ENCODE measurements at places on chromosomes 1 and 21.

DNA sequence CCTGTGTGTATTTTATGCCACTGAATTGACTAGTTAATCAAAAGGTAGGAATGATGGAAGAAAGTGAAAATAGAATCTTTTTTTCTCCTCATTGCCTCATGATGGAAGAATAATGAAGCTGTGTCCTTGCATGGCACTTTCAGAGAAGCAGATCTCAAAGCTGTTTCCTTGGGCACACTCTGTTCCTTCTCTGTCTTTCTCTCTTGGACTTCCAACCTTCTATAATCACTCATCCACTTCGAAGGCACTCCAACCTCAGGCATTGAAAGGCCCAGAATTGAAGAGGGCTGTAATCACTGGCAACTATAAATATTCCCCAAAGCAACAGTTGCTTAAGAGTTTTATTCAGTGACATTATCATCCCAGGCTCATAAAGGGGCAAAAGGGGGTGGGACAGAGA is 31.1 kb upstream of the DNASE2B start:
- DNase-seq: no peak

DNA sequence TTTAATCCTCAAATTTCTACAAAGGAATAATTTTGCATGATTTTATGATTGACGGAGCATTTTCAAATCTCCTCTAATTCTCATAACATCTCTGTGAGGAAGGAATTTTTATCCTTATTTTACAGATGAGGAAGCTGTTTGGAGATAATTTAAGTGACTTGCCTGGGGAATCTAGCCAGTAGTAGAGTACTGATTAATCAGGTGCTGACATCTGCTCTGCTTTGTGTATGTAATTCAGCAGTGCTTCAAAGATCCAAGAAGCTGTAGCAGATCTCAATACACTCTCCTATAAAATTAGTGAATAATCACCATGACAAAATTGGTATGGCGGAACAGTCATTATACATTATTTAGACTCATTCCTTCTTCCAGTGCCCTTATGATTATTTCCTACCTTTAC is 46.0 kb downstream of the DPH5 start:
- no peak for DNase-seq

- no peak for DNase-seq
Measured at GRCh38 chr1:182806015-182806678, 16.6 kb downstream of the NPL start.

GRCh38 chr21:38908537-38908936 is 102.8 kb downstream of the ETS2 start:
- DNase-seq: no peak

- no peak for DNase-seq
Measured at GRCh38 chr1:202243006-202243405, 49.4 kb downstream of the LGR6 start.

DNA sequence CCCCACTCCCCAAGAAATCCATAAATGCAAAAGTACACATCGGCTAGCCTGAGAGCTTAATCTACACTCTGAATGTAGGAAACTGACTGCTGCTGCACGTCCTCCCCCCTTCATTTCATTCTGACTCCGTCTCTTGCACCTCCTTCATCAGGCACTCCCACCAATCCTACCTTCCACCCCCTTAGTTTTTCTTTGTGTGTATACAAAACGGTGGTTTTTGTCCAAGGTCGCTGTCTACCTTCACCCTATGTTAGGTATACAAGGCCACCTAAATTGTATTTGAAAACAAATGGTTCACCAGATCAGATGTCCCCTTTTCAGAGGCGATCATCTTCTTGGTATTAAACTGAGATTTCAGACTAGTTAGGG is 1.9 kb downstream of the WDR26 start:
- peak; percentile 55 for DNase-seq

GRCh38 chr1:42913426-42914091 is 45.1 kb downstream of the SLC2A1 start:
- DNase-seq: peak; percentile 83

GRCh38 chr1:78667939-78668338 is 18.3 kb downstream of the IFI44 start:
- DNase-seq: no peak

- DNase-seq: no peak
Measured at GRCh38 chr1:59323879-59324278, 27.0 kb downstream of the FGGY start.

- DNase-seq: no peak
Measured at GRCh38 chr1:13820456-13820855, 120.5 kb downstream of the PRDM2 start.

DNA sequence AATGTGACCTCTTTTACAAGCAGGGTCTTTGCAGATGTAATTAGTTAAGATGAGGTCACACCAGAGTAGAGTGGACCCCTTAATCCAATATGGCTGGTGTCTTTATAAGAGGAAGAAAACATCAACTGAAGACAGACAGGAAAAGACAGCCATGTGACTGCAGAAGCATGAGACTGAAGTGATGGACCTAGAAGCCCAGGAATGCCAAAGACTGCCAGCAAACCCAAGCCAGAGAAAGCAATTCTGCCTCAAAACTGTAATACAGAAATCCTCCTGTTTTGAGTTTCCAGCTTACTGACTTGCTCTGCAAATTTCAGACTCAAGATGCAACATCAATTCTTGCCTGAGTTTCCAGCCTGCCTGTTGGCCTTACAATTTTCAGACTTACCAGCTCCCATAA is 17.3 kb downstream of the ENAH start:
- DNase-seq: no peak

GRCh38 chr1:32474954-32475353 is 10.1 kb downstream of the ZBTB8B start:
- no peak for DNase-seq

DNA sequence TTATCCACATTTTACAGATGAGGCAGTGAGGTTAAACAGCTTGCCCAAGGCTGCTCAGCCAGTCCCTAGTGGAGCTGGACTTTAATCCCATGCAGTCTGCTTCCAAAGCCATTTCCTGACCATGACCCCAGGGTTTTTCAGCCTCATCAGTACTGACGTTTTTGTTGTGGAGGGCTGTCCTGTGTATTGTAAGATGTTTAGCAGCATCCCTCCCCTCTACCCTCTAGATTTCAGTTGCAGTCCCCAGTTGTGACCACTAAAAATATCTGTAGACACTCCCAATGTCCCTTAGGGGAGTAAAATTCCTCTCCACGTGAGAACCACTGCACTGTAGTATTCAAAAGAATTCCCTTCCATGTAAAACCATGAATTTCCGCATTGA is 30.2 kb upstream of the C1orf105 start:
- DNase-seq: no peak

DNA sequence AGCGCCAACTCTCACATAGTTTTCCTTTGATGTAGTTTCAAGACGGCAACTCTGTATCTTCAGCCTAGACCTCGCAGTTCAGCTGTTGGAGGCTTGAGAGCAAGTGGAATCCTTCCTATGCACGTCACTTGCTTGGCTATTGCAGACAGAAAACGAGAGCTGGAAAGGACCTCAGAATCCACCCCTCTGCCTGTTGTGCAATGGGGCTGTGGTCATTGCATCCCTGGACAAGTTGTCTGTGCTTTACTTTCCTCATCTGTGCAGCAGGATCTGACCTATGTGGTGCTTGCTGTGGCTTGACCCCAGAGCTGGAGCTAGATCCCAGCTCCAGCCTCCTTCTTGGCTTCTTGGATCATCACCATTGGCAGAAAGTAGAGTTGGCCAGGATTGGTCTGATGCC is 50.0 kb upstream of the IGSF21 start:
- DNase-seq: no peak

GRCh38 chr1:27406362-27406680 is 13.9 kb downstream of the GPR3 start:
- DNase-seq: no peak

DNA sequence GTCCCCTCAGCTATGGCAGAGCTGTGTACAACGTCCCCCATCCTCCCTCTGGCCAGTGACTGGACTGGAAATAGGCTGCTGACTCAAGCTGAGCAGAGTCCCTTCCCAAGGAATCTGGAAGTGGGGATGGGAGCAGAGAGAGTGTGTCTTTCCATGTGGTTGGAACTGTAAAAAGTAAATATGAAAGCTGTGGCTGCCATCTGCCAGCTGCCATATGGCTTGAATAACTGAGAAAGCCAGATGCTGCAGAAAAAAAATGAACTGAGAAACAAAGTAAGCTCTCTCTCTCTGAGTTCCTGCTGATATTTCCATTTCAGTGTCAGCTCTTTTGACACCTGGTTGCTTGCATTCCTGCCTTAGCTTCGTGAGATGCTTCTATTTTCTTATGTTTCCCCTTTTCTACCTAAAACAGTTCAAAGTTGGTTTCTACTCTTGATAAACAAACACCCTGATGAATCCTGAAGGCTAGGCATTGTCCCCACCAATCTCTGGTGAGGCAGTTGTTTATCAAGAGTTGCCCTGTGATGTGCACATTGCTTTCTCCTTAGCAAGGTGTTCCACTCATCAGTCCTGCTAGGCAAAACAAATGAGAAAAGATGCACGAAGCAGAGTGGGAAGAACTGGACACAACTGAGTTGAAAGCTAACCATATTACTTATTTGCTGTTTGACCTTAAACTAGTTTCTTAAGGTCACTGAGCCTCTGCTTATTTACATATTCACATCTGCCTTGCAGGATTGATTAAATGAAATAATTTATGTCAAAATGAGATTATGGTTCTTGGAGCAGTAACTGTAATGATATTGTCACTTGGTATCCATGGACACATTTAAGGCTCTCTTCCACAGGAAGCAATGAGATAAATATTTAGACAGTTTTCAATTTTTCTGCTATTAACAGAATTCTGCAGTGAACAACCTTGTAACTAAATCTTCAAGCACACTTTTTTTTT is 16.6 kb upstream of the DR1 start:
- no peak for DNase-seq

GRCh38 chr1:195979646-195980045 is 628.6 kb downstream of the KCNT2 start:
- no peak for DNase-seq

DNA sequence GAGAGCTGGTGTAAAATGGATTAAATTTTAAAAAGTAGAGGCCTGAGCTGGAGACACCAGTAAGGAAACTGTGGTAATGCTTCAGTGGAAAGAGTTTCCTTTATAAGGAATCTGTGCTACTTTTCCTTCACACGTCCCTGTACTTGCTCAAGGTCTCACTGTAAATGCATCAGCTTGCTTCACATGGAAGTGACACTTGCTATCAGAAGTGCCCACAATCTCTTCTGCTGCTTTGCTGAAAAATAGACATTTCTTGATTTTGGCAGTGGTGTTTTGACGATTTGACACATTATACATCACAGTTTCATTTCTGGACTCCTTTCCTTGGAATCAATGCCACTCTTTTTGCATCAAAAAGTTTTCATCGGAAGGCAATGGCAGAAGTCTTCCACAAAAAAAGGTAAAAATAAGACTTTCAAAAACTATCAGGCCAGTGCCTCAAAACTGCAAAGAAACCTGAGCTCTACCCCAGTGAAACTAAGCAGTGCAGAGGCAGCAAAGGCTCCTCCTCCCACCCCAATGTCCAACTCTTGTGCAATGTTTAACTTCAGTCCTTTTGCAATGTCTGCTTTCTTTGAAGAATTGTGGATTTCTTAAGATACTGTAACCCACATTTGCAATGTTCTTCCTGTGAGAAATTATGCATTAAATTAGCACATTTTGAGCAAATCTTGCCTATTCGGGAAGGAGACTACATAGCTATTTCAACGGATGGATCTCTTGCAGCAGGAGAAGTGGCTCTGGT is 18.4 kb upstream of the TSPAN2 start:
- no peak for DNase-seq

GRCh38 chr1:11187494-11187893 is 1.7 kb upstream of the ANGPTL7 start:
- no peak for DNase-seq

DNA sequence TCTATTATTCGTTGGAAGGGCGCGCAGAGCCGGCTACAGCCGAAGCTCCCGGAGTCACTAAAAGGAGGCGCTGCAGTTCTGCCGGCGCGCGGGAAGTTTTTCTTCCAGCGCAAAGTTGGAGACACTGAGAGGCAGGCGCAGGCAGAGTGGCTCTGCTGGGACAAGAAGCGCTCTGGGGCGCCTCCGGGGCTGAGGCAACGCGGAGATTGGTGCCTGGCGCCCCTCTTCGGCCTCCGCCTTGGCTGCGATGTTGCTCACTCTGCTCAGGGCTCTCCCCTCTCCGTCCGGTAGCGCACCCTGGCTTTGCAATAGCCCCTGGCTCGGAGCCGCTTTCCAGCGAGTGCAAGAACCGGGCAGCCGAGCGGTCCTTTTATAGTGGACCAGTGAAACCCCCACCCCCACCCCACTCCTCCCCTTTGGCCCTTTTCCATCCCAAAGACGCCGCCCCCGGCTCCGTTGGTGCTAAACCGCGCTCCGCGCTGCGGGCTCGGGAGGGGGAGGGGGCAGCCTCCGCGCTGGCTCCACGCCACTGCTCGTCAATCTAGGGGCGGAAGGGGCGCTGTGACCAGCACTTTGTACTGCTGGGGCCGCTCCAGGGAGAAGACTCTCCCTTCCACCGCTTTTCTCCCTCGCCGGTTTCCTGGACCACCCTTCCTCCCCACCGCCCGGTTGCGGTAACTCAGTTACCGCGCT is at the start of gene ADAMTS1:
Gene ADAMTS1 (minus strand): TSS at position 344 of the 693 bp plus-strand sequence. CDS start 455 bp downstream, outside the sequence.
- no peak for DNase-seq

DNA sequence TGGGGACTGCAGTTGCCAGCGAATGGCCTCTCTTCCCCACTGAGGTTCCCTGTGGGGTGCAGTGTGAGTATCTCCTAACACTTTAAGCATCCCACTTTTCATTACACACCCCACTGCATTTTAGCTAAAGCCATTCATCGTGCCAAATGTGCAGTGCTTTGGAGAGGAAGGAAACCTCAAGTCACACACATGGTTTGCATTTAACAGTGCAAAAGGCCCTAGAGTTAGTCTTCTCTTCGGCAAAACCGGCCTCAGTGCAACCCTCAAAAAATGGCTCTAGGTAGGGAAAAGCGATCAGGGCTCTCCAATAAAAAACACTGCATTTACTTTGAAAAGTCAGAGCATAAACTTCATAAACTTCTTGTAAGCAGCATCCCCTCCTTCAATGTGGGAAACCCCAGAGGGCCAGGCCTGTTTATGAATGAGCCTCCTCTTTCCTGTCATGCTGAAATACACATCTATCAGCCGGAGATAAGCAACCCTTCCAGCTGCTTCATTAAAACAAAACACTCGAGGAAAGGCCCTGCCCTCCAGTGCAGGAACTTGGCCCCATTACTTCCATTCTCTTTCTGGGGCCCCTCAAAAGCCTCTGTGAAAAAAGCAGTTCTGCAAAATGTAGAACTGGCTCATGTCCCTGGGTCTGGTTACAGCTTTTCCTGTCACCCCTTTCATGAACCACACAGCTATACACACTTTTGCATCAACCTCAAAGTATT is 184.0 kb downstream of the CDC7 start:
- DNase-seq: no peak

DNA sequence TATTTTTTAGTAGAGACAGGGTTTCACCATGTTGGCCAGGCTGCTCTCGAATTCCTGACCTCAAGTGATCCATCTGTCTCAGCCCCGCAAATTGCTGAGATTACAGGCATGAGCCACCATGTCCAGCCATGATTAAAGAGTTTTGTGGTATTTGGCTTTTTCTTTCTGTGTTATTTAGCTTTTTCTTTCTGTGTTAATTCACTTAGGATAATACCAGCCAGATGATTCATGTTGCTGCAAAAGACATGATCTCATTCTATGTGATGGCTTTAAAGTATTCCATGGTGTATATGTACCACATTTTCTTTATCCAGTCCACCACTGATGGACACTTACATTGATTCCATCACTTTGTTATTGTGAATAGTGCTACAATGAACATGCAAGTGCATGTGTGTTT is 1135.2 kb downstream of the AMY1C start:
- no peak for DNase-seq
